ENCODE measurements at places on chromosomes 12 and 14.

DNA sequence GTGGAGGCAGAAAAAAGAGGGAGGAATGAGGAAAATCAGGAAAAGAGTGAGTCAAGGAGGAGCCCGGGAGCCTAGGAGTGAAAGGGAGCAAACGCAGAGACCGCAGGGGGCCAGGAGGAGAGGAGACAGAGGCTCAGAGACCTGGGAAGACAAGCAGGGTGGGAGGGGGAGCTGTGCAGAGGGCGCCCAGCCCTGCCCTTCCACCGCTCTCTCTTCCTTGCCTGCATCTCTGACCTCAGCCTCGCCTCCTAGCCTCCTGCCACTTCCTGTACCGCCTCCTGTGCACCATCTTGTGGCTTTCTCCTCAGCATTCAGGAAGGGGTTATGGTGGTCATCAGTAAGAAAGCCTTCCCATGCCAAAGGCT, 1.3 kb downstream of the CLSTN3 start:
- no peak for DNase-seq

DNA sequence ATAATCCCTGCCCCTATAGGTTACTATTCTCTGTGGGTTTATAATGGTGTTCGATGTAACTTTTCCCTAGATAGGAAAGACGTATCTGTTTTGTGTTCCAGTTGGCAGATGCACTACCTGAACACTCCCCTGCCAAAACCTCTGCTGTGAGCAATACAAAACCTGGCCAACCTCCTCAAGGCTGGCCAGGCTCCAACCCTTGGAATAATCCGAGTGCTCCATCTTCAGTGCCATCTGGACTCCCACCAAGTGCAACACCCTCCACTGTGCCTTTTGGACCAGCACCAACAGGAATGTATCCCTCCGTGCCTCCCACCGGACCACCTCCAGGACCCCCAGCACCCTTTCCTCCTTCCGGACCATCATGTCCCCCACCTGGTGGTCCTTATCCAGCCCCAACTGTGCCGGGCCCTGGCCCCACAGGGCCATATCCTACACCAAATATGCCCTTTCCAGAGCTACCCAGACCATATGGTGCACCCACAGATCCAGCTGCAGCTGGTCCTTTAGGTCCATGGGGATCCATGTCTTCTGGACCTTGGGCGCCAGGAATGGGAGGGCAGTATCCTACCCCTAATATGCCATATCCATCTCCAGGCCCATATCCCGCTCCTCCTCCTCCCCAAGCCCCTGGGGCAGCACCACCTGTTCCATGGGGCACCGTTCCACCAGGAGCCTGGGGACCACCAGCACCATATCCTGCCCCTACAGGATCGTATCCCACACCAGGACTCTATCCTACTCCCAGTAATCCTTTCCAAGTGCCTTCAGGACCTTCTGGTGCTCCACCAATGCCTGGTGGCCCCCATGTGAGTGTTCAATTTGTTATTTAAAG, 11.3 kb downstream of the MAPK1IP1L start:
- no peak for DNase-seq

DNA sequence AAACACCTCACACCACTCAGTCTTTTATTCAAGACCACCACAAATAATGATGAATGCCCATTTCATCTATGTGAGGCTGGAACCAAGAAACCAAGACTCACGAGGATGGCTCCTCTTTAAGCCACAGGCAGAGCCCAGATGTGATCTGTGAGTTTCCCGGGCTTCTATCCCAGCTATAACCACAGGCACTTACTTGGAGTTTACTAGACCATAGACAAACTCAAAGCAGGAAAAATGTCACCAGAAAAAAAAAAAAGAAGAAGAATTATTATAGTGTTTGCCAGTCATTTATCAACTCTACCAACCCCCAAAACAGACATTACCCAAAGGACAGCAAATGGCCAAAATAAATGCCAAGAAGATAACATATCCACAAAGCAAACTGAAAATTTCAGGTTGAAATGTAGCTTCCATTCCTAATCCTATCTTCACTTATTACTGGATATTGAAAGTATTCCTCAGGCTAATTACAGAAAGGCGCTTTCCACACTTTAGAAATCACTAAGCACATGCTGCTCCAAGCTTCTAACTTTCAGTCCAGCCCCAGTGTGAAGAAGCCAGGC, 44.7 kb downstream of the ZFYVE1 start:
- DNase-seq: no peak

DNA sequence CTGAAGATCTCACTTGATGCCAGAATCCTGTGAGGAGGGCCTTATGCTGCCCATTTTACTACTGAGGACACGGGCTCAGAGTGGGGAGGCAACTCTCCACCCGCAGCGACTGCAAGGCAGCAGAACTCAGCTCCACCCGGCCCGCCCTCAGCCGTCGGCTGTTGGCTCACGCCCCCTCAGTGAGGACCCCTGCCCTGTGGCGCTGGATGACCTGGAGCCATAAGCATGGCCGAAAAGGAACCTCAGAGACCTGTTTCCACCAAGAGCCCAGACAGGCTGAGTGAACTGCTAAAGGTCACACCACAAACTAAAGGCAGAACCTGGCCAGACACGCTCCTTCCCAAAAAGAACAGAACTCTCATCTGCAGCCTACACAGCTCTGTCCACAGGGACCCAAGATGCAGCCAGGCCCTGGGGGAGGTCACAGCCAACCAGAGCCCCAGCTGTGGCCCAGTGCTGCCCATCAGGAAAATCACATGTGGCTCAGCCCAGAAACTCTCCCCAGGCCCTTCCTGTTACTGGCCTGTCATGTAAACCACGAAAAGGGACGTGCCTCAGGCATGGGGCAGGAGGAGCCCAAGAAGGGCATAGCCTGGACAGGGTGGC, 32.8 kb downstream of the CCNK start:
- DNase-seq: no peak

DNA sequence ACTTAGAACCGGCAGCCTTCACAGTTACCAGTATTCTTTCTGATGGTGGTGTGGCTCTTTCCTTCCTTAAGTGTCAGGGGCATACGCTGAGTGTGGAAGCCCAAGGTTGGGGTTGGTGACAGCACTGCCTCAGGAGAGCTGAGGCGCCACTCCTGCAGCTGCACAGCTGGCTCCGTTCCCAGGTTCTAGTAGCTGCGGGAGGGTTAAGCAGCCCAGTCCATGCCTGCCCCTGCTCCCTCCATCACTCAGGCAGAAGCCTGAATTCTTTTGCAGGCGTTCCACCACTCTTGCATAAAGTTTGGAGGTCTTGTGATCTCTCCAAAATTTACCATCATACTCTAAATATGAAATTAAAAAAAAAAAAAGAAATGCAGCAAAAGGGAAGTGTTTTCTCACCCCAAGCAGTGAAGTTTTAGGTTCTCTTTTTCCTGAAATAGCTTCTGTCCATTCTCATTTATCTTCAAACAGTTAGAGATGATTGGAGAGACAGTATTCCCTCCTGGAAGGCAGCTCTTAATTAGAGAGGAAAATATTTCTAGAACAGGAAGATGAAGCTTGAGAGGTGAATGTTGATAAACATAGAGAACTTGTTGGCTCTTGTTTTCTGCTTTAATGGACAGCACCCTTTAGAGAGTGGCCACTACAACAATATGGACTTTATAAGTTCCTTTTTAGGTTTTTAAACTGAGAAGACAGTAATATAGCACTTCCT, 136.1 kb downstream of the FGD4 start:
- no peak for DNase-seq

DNA sequence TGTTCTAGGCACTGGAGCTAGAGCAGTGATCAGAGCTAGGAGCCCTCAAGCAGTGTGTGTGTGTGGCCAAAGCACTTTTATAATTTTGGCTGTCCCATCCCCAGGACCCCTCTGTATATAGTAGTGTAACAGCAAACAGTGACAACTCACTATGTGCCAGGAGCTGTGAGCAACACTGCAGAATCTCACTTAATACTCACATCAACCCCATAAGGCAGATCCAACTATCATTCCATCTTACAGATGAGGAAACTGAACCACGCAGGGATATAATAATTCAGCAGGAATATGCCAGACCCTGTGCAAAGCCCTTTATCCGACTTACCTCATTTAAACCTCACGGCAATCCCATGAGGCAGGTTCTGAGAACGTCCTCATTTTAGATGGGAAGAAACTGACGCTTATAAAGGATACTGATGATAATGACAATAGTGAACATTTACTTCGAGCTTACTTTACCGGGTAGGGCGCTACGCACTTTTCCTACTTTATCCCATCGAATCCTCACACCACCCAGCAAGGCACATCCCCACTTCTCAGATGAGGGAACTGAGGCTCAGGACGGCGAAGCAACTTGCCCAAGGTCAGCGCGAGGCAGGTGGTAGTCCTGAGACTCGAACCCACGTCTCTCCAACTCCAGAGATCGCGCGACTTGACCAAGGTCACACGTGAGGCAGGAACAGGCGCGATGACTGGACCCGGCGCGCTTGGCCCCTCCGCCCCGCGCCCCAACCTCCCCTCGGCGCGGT, 687 bp downstream of the RAB35 start:
- no peak for DNase-seq

DNA sequence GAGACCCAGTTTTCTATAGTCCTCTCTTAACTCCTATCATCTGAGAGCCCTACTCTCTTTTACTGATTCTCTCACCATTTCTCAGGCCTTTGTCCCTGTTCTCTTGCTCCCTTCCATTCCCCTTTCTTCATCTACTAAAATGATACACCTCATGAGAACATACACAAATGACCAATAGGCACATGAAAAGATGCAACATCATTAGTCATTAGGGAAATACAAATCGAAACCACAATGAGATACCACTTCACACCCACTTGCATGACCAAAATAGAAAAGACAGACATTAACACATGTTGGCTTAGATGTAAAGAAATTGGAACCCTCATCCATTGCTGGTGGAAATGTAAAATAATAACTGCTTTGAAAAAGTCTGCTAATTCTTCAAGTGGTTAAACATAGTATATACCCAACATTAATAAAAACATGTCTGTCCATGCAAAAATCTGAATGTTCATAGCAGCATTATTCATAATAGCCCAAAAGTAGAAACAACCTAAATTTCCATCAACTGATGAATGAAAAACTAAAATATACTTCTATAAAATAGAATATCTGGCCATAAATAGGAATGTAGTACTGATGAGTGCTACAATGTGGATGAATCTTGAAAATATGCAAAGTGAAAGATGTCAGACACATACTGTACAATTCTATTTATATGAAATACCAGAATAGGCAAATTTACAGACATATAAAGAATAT, 66.0 kb downstream of the DENND5B start:
- DNase-seq: no peak
